ENCODE measurements at places on chromosomes 1 and 21.

GRCh38 chr1:18015719-18016118, 91.9 kb upstream of the IGSF21 start:
- no peak for DNase-seq

DNA sequence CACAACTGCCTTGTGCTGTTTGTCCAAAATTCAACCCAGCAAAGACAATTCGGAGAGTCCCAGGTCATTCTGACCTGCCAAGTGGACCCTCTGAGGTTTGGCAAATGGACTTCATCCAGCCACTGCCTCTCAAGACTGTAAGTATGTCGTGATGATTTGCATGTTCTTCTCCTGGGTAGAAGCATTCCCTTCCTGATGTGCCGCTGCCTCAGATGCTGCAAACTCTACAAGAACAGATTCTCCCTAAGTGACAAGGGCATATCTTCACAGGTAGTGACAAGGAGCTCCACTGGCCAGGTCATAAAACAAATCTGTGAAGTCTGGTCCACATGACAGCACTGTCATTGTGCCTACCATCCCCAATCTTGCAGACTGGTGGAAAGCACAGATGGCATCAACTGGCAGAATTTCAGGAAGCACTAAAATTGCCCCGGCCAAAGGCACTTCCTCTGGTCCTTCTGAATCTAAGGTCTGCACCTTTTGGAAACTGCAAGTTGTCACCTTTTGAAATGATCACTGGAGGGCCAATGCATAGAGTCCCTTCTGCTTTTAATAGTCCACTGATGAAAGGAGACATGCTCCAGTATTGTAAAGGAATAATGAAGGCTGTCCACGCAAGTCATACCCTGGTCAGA, 27.4 kb downstream of the POFUT2 start:
- no peak for DNase-seq

DNA sequence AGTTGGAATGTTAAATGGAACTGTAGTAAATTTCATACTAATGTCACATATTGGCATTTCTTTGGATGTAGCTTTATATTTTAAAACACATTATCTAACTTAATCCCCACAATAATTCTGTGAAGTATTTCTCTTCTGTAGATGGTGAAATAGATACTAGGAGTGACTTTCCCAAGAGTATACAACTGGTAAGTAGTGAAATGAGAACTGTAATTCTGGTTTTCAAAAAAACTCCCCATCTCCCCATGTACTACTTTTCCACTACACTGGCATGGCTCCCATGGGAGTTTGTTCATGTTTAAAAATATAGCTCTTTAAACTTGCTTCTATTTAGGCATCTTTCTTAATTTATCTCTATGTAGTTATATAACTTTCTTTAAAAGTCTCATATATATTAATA, 10.2 kb downstream of the CHML start:
- DNase-seq, result no peak

- DNase-seq, result no peak
Observed at GRCh38 chr1:164504749-164505148, 54.2 kb upstream of the PBX1 start.

DNA sequence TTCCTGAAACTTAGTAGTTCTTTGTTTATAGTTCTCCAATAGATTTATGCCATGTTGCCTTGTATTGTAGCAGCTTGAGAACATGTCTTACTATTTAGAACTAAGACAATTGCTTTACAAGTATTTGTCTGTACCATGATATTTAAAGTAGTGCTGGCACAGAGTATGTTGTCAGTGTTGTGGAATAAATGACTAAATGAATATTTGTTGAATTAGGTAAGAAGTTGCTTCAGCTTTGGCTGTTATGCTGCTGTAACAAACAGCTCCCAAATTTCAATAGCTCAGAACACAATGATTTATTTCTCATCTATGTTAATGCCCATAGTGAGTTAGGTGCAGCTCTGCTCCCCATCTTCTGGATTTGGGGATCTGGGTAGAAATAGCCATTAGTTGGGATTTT, 90.2 kb upstream of the VCAM1 start:
- no peak for DNase-seq

Measured in stimulated activated naive CD4-positive, alpha-beta T cell (primary cell).